ENCODE measurements at places on chromosomes 16 and 17. TPM values are rescaled to one million over a fixed set of nuclear protein-coding genes. Genes with fewer than 3 reads are reported as not detected.

GRCh38 chr16:57540387-57540786 is 2.1 kb upstream of the ADGRG5 start:
- no peak for DNase-seq

- no peak for DNase-seq
These were observed 73.9 kb upstream of the ASIC2 start for GRCh38 chr17:33366960-33367359.

DNA sequence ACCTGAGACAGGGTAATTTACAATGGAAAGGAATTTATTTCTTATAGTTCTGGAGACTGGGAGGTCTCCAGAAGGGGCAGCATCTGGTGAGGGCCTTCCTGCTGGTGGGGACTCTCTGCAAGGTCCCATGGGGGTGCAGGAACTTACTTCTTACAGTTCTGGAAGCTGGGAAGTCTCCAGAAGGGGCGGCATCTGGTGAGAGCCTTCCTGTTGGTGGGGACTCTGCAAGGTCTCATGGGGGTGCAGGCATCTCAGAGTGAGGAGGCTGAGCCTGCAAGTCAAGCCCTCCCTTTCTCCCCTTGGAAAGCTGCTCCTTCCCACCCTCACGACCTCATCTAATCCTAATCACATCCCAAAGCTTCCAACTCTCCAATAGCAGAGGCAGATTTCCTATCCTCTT is 157.4 kb downstream of the FOXL1 start:
- DNase-seq = no peak

GRCh38 chr16:29824589-29825144 is 4.4 kb downstream of the MVP start:
- DNase-seq = no peak

HS3ST3A1 gene
- total RNA-seq = 8.8 TPM

DNA sequence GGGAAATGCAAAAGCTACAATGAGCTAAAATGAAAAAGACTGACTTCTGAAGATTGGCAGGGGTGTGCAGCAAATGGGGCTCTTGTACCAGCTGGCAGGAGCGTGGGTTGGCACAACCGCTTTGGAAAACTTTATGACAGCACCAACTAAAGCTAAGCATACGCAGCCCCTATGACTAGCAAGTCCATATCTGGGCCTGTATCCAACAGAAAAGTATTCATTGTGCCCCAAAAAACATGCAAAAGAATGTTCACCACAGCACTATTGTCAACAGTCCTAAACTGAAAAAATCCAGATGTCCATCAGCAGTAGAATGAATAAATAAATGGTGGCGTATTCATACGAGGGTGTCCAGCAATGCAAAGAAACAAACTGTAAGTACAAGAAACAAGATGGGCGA is 22.6 kb upstream of the ITGA3 start:
- DNase-seq = peak; percentile 25

GRCh38 chr17:68600067-68600930 is 868 bp downstream of the FAM20A start:
- no peak for DNase-seq

GRCh38 chr17:48618256-48618896 is 3.3 kb upstream of the HOXB8 start:
- no peak for DNase-seq

TMC8 gene
- 0.97 TPM for total RNA-seq

- no peak for DNase-seq
These were observed 21.4 kb downstream of the SERPINF1 start for GRCh38 chr17:1783271-1783670.

PARD6A gene
- total RNA-seq = 2.5 TPM

PNMT gene
- total RNA-seq = 0.46 TPM

DNA sequence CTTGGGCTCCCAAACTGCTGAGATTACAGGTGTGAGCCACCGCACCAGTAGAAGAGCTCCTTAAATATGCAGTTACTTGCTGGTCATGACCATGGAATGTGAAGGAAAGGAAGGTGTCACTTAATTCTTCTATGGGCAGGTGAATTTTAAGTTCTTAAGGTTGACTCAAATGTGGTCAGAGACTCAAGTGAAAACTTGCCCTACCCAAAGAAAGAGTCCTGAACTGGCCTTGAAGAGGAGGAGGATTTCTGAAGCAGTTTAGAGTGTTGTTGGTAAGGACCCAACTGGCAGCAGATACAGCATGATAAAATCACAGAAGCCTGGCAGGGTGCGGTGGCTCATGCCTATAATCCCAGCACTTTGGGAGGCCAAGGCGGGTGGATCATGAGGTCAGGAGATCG is 29.4 kb downstream of the CHD9 start:
- no peak for DNase-seq

DHRS7C gene
- 0.62 TPM for total RNA-seq

CPHXL2 gene
- total RNA-seq = not detected

GRCh38 chr17:13153036-13153435 is 135.2 kb upstream of the ELAC2 start:
- DNase-seq = no peak

DNA sequence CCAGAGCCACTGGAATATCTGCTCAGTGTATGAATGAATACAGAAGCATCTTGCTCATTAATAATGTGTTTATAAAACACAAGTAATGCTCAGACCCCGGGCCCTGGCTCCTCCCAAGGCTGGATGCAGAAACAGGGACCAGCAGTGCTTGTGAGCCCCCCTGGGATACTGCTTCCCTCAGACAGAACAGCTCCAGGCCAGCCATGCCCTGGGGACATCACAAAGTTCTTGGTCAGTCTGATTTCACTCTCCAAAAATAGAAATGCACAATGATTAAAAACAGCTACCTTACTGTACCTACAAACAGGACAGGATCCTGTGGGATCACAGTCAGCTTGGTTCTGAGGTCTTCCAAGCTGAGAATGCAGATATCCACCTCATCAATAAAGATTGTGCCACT is 68.2 kb downstream of the ABCC12 start:
- DNase-seq = no peak
